Activated T-helper 1 cell treated with Interleukin-2 at 50 U/mL for 16 hours (primary cell): ENCODE measurements at places on chromosomes 13 and 19.

- DNase-seq = no peak
Observed at GRCh38 chr13:92255526-92255925, 857.1 kb downstream of the GPC5 start.

DNA sequence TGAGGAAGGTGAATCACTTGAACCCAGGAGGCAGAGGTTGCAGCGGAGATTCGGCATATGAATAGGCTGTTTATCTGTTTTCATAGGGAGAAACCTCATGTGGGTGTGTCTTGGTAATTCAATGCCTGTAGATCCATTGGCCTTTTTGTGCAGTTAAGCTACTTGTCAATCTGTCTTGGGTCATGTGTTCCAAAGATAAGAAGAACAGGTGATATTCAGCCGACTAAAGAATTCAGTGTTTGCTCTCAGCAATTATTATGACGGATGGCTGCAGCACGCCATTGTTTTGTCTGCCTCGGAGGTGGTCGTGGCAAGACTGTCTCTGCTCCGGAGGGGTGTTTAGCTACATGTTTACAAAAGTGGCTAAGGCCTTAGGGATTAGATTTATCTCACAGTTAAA lies 573.0 kb upstream of the PCDH9 start:
- DNase-seq = no peak

DNA sequence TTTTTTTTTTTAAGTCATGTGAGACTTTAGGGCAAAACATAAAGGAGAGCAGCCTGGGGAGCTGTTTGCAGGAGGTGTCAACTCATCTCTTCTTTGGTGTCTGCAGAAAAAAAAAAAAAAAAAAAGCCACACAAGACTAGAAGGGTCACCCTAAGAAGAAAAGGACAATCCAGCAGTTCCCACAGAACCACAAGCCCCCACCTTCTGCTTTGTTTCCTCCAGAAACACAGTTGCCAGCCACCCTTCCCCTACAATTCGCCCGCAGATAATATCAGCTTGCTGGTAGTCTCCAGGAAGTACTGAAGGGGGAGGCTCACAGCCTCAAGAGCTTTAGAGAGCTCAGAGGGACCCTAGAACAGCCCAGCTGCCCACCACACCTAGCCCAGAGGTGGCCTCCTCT lies 22.3 kb upstream of the ZBTB7A start:
- DNase-seq = no peak

- no peak for DNase-seq
Observed at GRCh38 chr19:13102666-13103580, at the start of gene LYL1. Gene LYL1 (minus strand): TSS chr19:13102858. CDS start chr19:13101171, 1,687 bp downstream.

GRCh38 chr19:12778017-12778904 lies 2.9 kb upstream of the HOOK2 start:
- no peak for DNase-seq

DNA sequence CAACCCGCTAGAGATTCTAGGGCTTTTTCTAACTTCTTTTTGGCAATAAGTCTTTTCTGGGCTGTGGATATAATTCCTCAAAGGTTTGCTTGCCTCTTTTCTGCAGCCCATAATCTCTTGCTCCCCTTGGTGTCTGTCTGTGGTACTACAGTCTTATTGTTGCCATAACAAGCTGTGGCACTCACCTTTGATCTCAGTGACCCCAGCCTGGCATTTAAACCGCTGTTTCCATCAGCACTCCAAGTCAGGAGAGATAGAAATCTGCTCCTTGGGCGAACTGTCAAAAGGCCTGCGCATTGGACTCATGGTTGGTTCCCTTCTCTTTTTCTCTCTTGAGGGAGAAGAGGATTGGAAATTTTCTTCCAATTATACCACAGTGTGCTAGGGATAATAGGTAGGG lies 14.5 kb upstream of the MPHOSPH8 start:
- DNase-seq = no peak

DNA sequence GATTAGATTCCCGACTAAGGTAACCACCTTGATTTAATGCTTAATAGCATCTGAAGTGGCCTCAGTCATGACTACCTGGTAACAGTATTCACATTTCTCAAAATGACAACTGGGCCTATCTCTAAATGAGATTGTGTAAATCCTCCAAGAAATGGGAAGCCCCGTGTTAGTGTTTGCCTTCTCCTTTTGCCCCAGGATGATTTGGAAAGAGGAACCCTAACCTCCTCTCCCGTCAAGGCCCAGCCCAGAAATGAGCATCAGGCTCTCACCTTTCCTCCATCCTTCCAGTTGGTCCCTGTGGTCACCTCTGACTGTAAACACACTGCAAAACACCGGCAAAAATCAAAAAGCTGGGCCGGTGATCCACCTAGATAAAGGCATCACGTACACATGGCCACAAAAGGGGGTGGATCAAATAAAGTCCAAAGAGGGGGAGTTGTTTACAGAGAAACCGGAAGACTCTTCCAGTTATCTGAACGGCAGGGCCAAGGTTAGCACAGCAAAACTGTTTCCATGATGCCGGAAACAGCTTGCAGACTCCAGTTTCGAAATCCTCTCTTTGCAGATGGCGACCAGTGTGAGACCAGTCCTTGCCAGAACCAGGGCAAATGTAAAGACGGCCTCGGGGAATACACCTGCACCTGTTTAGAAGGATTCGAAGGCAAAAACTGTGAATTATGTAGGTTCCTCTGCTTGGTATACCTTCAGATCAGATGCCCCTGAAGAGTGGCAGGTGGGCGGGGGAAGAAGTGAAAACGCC lies 16.4 kb downstream of the F10 start:
- DNase-seq = no peak

- no peak for DNase-seq
Observed at GRCh38 chr19:45508861-45509691, 1.8 kb downstream of the VASP start.

- no peak for DNase-seq
Observed at GRCh38 chr13:22700246-22700887, 480.4 kb upstream of the SGCG start.
